Prostate gland (tissue), 2 donors: ENCODE measurements at places on chromosomes 1 and 21. TPM values are rescaled to one million over a fixed set of nuclear protein-coding genes. Genes with fewer than 3 reads are reported as not detected.
A peak's percentile ranks its signal among the peaks of the same experiment; 100 is the strongest.

The KDF1 gene
- total RNA-seq = 42.8 TPM

The TMEM61 gene
- total RNA-seq = 5.4 TPM

DNA sequence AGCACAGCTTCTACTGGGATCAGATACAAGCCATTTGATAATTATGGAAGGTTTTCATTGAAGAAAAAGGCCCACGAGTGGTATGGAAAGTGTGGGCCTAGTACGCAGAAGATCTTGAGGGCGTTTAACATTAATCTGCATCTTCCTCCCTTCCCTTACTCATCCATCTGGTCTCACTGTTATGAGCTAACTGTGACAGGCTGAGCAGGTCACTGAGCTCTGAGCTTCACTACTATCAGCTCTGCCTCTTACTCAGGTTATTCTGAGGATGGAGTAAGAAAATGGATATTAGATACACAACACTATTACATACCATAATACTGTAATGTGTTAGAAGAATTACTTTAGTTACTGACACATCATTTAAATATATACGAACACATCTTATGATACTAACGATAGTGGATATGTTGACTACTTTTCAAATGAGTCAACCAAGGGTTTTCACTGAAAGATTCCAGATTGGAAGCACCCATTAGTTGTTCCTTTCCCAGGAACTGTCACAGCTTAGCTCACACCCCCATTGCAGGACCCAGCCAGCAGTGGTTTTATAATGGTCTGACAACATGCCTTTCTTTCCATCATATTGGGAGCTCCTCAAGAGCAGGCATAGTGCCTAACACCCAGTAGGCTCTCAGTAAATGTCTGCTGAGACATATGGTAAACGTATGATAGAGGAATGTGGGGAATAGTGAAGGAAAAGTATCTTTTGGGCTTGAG lies 97.8 kb upstream of the C8B start:
- DNase-seq = no peak
- H3K4me1 ChIP-seq = no peaks in the 10 kb centered on the region
- H3K36me3 ChIP-seq = no peaks in the 10 kb centered on the region
- H3K4me3 ChIP-seq = no peak overlapping the region
- no peaks in the 10 kb centered on the region for H3K27me3 ChIP-seq

GRCh38 chr1:205950280-205950679 lies 7.0 kb upstream of the SLC26A9 start:
- H3K27ac ChIP-seq = peak overlapping the region; percentile 48
- no peaks in the 10 kb centered on the region for H3K36me3 ChIP-seq
- H3K27me3 ChIP-seq = no peaks in the 10 kb centered on the region
- H3K4me1 ChIP-seq = no peaks in the 10 kb centered on the region
- DNase-seq = peak; percentile 87

GRCh38 chr1:236734141-236734765 lies 48.0 kb downstream of the ACTN2 start:
- DNase-seq = no peak
- H3K4me3 ChIP-seq = no peak overlapping the region
- no peaks in the 10 kb centered on the region for H3K4me1 ChIP-seq
- H3K36me3 ChIP-seq = no peaks in the 10 kb centered on the region
- H3K27me3 ChIP-seq = no peaks in the 10 kb centered on the region

- H3K4me3 ChIP-seq = no peak overlapping the region
- H3K27ac ChIP-seq = no peak overlapping the region
- peak; percentile 82 for DNase-seq
- H3K4me1 ChIP-seq = no peaks in the 10 kb centered on the region
- no peaks in the 10 kb centered on the region for H3K36me3 ChIP-seq
Observed at GRCh38 chr1:205947024-205947423, 3.8 kb upstream of the SLC26A9 start.

GRCh38 chr1:221772117-221772516 lies 30.2 kb upstream of the DUSP10 start:
- no peaks in the 10 kb centered on the region for H3K36me3 ChIP-seq
- no peak overlapping the region for H3K4me3 ChIP-seq
- DNase-seq = no peak
- no peak overlapping the region for H3K27ac ChIP-seq
- no peaks in the 10 kb centered on the region for H3K4me1 ChIP-seq
- no peaks in the 10 kb centered on the region for H3K27me3 ChIP-seq

DNA sequence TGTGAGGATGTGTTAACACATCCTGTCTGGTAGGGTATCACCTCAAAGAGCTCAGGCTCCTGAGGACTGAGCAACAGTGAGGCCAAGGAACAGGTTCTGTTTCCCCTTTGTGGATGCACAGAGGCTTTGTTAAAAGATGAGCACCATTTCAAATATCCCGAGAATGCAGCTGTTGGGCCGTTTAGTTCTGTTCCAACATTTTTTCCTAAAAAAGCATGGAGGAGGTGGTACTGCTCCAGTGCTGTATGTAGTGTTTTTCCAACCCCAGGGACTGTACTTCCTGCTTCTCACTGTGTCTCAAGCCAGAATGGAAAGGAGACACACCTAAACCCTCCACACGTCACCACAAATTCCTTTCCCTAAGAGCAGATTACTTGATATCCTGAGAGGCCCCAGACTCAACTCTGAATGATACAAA lies 53.8 kb upstream of the BCL10 start:
- H3K4me3 ChIP-seq = no peak overlapping the region
- no peaks in the 10 kb centered on the region for H3K4me1 ChIP-seq
- H3K27ac ChIP-seq = no peak overlapping the region
- H3K36me3 ChIP-seq = no peaks in the 10 kb centered on the region

GRCh38 chr1:111334169-111334568 lies 43.5 kb downstream of the CHIA start:
- DNase-seq = no peak
- no peak overlapping the region for H3K27ac ChIP-seq
- H3K27me3 ChIP-seq = no peaks in the 10 kb centered on the region

- H3K27me3 ChIP-seq = no peaks in the 10 kb centered on the region
- H3K36me3 ChIP-seq = no peaks in the 10 kb centered on the region
- no peak overlapping the region for H3K4me3 ChIP-seq
- DNase-seq = no peak
- no peak overlapping the region for H3K27ac ChIP-seq
Observed at GRCh38 chr1:172375211-172375631, 45.3 kb upstream of the C1orf105 start.

DNA sequence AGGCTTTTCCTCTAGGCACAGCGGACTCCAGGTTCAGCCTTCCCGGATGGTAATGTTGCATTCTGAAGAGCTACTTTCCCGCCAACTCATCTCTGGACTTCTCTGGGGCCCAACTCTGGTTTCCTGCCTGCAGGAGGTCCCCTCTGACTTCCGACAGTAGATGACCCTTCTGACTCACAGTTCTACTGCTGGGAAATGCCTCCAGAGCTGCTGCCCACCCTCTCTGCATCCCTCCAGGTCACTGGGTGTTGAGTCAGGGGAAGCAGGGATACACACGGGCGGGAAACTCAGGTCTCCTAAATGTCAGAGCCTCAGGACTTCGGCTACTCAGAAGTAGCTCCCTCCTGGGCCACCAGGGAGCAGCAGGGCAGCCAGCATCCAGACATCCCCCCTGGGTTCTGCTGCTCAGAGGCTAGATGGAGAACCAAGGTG lies 2.1 kb upstream of the KIF21B start:
- H3K27ac ChIP-seq = no peak overlapping the region
- no peak overlapping the region for H3K4me3 ChIP-seq
- DNase-seq = no peak
- H3K36me3 ChIP-seq = no peaks in the 10 kb centered on the region
- H3K4me1 ChIP-seq = peaks cover 5% of the 10 kb centered on the region
- no peaks in the 10 kb centered on the region for H3K27me3 ChIP-seq

DNA sequence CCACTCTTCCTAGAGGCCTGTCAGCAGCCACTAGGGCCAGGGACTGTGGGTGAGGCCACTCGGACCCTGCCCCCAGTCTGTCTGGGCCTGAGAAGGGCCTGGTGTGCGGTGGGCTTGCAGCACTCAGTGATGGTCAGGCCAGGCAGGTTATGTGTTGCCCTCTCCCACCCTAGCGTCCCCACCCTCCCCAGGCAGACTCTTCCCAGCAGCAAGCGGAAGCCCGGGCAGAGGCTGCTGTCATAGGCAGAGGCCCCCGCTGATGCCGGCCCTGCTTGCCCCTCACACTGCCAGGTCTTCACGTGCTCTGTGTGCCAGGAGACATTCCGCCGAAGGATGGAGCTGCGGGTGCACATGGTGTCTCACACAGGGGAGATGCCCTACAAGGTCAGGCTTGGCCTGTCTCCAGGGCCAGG lies 6.6 kb downstream of the ZBTB48 start:
- peaks cover 18% of the 10 kb centered on the region for H3K4me1 ChIP-seq
- peaks cover 5% of the 10 kb centered on the region for H3K36me3 ChIP-seq
- no peak for DNase-seq

DNA sequence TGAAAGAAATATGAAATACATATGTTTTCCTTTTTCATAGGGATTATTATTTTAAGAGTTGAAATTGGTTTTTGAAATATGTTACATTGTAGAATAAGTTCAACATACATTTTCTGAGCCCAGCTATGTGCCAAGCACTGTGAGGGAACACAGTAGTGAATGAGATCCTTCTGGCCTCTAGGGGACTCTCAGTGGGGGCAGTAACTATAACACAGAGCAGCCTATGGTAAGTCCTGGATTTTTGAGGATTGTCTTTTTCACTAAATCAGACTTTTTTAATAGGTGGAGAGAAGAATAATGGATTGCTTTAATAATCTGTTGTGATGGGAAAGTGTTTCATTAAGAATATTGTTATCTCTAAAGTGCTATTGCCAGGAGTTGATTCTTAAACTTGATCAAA lies 2.4 kb downstream of the DNAJC6 start:
- H3K4me1 ChIP-seq = no peaks in the 10 kb centered on the region
- DNase-seq = no peak
- H3K27ac ChIP-seq = no peak overlapping the region
- H3K27me3 ChIP-seq = no peaks in the 10 kb centered on the region
- no peaks in the 10 kb centered on the region for H3K36me3 ChIP-seq

DNA sequence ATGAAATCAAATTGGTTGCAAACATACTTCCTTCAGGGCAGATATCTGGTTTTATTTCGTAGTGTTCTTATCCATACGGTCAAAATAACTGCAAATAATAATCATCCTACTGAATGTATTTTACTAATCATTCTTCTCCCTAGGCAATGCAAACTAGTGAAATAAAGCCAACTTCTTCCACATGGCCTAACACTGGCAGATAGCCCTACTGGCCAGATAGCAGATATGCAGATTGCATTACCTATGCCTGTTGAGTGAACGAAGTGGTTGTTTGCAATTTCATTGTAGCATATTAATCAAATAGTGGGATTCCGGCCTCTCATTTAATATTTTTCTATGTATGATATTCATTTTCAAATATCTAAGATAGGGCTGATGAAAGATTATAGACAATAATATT lies 116.2 kb downstream of the CENPF start:
- H3K27ac ChIP-seq = no peak overlapping the region
- H3K27me3 ChIP-seq = no peaks in the 10 kb centered on the region

GRCh38 chr1:201429736-201430501 lies 8.4 kb upstream of the TNNI1 start:
- no peaks in the 10 kb centered on the region for H3K4me1 ChIP-seq
- H3K27me3 ChIP-seq = no peaks in the 10 kb centered on the region
- H3K27ac ChIP-seq = no peak overlapping the region
- no peaks in the 10 kb centered on the region for H3K36me3 ChIP-seq
- no peak for DNase-seq

- H3K4me1 ChIP-seq = no peaks in the 10 kb centered on the region
- H3K36me3 ChIP-seq = no peaks in the 10 kb centered on the region
- DNase-seq = no peak
Observed at GRCh38 chr1:233290396-233291034, 5.0 kb downstream of the PCNX2 start.

DNA sequence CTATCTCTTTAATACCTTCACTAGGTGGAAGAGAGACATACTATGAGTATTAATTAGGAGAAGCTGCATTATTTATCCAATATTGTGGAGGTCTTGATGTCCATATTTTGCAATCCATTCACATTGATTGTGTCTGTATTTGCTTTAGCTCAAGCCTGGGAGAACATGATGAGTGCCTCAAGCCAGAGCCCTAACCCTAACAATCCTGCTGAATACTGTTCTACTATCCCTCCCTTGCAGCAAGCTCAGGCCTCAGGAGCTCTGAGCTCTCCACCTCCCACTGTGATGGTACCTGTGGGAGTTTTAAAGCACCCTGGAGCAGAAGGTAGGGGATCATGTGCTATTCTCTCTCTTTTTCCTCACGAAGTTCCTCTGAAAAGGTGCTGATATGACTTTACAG lies 99.5 kb downstream of the CC2D1B start:
- H3K4me1 ChIP-seq = no peaks in the 10 kb centered on the region
- no peaks in the 10 kb centered on the region for H3K36me3 ChIP-seq
- no peak for DNase-seq
- no peak overlapping the region for H3K27ac ChIP-seq
- H3K27me3 ChIP-seq = no peaks in the 10 kb centered on the region
- no peak overlapping the region for H3K4me3 ChIP-seq

DNA sequence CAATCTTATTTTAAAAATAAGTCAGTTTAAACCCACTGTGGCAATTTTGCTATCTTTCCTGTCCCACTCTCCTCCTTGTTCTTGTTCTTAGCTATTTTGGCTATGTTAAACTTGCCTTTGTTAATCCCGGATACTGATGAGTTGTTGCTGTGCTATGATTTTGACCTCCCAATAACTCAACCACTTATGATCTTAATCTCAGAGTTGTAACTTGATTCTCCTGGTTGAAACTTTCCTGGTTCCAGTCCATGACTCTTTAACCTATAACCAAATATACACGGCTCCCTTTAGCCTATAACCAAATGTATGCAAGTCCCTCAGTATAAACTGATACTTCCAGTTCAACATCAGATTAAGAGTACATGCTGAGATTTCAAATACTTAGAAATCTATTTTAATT lies 15.6 kb upstream of the ACADM start:
- no peaks in the 10 kb centered on the region for H3K36me3 ChIP-seq
- H3K27me3 ChIP-seq = no peaks in the 10 kb centered on the region
- no peak overlapping the region for H3K27ac ChIP-seq

GRCh38 chr1:204295671-204296070 lies 64.1 kb downstream of the PLEKHA6 start:
- no peak for DNase-seq
- H3K4me3 ChIP-seq = no peak overlapping the region
- no peaks in the 10 kb centered on the region for H3K27me3 ChIP-seq
- no peaks in the 10 kb centered on the region for H3K36me3 ChIP-seq
- H3K4me1 ChIP-seq = no peaks in the 10 kb centered on the region
- H3K27ac ChIP-seq = no peak overlapping the region

- H3K27ac ChIP-seq = no peak overlapping the region
- DNase-seq = no peak
- no peak overlapping the region for H3K4me3 ChIP-seq
- H3K36me3 ChIP-seq = no peaks in the 10 kb centered on the region
- peaks cover 20% of the 10 kb centered on the region for H3K4me1 ChIP-seq
- H3K27me3 ChIP-seq = no peaks in the 10 kb centered on the region
Observed at GRCh38 chr1:3551290-3551678, 60.0 kb downstream of the MEGF6 start.

DNA sequence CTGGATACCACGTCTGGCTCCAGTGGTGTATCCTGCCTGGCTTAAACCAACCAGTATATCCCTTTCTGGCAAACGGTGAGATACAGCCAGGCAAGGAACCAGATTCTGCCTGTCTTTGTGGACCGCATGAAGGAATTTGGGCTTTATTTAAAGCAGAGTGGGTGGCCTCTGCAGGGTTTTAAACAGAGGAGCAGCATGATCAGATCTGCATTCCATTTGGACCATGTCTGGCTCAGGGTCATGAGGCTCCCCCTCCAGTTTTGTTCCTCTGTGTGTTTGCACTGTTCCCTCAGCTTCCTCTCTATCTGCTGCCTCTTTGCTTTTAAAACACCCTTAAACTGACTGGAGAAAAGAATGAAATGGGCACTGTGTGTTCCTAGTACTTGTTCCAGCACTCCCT lies 195.0 kb downstream of the GIPC2 start:
- H3K36me3 ChIP-seq = no peaks in the 10 kb centered on the region
- H3K27me3 ChIP-seq = no peaks in the 10 kb centered on the region
